Cardiac muscle cell (in vitro differentiated cells and primary cell): ENCODE measurements at places on chromosomes 7 and 10.

GRCh38 chr7:78510580-78511188 is 712.1 kb downstream of the PHTF2 start:
- peak; percentile 62 for DNase-seq

GRCh38 chr7:93427107-93427506 is 147.4 kb downstream of the CALCR start:
- DNase-seq, result no peak

GRCh38 chr10:126350216-126350992 is 37.9 kb downstream of the ADAM12 start:
- DNase-seq, result peak; percentile 74

DNA sequence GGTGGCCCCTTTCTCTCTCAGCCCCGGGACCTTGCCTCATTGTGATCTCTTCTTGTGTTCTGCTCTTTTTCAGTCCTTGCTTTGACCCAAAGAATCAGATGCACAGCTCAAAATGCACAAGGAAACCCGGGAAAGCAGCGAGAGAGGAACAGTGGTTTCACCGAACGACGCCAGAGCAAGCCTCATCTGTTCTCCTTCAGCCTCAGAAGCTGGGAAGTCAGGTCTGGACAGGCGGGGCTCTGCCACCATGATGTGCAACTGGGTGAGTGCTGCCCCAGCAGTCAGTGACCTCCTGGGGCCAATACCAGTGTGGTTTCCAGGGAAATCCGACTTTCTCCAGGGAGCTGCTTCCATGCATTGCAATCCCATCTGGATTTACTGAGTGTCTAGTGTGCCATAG is 133.4 kb downstream of the PRKCQ start:
- DNase-seq, result no peak

DNA sequence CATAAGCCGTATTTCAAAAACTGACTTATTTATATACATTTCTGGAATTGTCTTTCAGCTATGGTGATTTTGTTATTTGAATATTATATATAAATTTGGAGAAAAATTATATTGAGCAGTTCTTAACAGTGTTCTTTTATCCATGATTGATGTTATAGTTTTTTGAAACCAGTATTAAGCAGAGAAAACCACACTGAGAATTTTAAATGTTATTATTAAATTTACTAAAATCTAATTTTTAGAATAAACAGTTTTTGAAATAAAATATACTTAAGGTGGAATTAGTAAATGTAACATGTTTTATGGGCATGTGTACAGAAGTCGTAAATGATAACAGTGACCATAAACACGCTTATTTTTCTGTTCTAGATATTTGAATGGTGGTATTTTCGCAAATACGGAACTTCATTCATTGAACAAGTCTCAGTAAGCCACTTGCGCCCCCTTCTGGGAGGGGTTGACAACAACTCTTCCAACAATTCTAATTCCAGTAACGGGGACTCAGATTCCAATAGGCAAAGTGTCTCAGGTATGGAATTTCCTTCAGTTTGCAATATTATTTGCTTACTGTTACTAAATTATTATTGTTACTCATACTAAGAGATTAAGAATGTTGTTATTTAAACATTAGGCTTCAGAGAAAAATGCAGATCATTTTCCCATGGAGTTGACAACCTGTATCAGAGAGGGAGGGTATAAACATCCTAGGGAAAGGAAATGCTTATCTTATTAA is 166.1 kb downstream of the ST7 start:
- DNase-seq, result peak; percentile 84

DNA sequence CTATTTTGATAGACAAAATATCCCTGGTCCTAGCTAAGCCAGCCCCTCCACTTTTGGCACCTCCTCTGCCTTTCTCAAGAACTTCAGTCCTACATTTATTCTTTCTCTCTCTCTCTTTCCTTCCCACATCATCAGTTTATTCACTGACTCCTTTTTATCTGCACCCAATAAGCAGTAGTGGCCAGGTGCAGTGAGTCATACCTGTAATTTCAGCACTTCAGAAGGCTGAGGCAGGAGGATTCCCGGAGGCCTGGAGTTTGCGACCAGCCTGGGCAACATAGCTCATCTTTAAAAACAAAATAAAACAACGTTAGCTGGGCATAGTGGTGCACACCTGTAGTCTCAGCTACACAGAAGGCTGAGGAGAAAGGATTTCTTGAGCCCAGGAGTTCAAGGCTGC is 19.4 kb upstream of the NRP1 start:
- no peak for DNase-seq

DNA sequence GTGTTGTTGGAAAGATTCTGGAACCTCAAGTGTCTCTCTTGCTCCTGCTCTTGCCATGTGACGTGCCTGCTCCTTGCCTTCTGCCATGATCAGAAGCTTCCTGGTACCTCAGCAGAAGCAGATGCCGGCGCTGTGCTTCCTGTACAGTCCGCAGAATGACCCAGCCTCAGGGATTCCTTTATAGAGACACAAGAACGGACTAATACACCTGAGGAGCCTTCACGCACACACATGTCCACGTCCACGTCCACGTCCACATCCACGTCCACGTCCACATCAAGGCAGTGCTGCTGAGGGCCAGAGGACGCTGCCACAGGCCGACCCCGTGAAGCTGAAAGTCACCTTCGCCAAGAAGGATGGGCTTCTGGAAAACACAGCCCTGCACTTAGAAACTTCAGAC is 190.1 kb downstream of the MAD1L1 start:
- DNase-seq, result no peak

DNA sequence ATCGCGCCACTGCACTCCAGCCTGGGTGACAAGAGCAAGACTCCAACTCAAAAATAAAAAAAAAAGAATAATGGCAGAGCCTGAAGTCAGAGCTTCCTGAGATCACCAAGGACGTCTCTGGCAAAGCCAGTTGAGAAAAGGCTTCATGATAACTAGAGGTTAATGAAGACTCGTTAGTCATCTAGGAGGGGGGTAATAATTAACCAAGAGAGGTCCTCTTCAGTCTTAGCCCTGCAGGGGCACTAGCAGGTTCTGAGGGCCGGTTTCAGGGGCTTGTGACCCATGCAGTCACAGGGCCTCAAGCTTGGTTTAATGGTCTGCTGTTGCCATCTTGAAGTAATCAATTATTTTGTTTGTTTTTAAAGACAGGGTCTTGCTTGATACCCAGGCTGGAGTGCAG is 28.6 kb upstream of the PROSER2 start:
- no peak for DNase-seq

GRCh38 chr10:35778306-35778705 is 136.2 kb upstream of the FZD8 start:
- DNase-seq, result no peak

- peak; percentile 82 for DNase-seq
These were observed 635.7 kb upstream of the ANKRD30A start for GRCh38 chr10:36489611-36490228.

DNA sequence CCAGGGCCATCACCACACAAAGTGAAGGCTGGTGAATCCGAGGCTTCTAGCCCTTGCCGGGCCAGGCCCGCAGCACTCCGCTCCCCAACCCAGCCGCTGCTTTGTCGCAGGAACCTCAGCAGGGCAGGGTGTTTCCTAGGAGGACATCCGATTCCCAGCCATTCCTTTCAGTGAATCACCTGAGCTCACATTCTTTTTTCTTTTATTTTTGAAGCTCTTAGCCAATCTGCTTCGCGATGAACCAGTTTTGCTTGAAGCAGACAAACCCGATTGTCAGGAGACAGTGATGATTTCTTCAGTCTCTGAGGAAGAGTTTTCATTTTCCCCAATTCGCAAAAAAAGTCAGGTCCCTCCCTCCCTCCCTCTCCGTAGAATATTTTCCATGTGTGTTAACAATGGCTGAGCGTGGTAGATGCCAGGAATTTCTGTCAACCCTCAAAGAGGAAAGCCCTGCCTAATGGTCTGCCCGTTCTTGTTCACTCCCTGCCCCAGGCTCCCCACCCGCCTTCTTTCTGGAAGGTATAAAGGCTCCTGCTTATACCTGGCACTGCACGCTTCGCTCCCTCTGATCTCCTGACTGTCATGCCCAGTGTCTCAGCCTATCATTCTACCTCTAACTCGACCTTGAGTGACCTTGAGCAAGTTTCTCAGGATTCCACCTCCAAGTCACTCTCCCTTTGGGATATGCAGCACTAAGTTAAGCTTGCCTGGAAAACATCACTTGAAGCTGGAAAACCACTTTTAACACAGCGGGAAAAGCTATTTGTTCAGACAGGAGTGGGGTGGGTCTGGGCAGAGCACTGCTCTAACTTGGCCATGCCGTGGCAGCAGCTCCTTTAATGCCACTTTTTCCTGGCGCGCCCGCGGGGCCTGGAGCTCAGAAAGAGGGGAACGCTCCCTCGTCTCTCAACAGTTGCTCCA is 35.1 kb downstream of the EGFR start:
- no peak for DNase-seq

- DNase-seq, result no peak
These were observed 171.4 kb upstream of the PPP2R2D start for GRCh38 chr10:131729361-131729760.

DNA sequence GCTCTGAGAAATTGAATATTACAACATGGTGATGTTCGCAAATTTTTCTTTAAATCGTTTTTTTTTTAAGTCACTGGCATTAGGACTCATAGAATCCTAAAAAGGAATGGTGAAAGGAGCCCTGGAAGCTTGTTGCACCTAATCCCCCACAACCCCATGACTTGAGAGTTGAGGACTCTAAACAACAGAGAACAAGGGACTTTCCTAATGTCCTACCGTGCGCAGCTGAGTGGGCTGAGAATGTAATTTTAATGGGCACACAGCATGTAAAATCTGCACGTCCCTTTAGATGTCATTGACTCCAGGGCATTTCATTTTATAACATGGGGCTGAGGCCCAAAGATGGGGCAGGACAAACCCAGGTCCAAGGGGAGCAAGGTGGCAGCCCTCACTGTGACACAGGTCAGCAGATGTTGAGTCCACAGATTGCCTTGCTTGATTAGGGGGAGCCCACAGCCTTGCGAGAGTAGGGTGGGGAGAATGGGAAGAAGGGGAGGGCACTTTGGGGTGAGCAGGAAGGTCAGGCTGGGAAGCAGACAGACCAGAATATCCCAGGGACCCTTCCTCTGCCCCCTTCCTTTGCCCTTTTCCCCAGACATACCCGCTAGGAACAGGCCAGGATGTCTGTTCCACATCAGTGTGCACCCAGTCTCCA is 208.4 kb upstream of the ZMIZ1 start:
- no peak for DNase-seq

- no peak for DNase-seq
These were observed 183.2 kb downstream of the AUTS2 start for GRCh38 chr7:69781412-69781846.

DNA sequence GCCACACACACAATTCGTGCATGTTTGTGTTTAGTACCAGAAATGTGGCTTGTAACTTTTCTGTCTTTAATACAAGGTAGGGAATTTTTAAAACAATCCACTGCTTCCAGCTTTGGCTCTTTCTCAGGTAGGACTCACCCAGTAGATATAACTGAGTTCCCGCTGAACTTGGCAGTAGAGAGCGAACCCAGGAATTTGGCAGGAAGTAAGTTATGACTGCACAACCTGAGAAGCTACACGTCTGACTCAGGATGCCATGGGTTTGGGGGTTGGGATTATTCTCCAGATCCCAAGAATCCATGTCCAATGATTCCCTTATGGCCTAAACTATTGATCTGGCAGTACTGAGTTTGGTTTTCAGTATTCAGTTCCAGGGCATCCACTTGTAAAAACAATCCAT is 499.7 kb downstream of the CALN1 start:
- DNase-seq, result no peak

DNA sequence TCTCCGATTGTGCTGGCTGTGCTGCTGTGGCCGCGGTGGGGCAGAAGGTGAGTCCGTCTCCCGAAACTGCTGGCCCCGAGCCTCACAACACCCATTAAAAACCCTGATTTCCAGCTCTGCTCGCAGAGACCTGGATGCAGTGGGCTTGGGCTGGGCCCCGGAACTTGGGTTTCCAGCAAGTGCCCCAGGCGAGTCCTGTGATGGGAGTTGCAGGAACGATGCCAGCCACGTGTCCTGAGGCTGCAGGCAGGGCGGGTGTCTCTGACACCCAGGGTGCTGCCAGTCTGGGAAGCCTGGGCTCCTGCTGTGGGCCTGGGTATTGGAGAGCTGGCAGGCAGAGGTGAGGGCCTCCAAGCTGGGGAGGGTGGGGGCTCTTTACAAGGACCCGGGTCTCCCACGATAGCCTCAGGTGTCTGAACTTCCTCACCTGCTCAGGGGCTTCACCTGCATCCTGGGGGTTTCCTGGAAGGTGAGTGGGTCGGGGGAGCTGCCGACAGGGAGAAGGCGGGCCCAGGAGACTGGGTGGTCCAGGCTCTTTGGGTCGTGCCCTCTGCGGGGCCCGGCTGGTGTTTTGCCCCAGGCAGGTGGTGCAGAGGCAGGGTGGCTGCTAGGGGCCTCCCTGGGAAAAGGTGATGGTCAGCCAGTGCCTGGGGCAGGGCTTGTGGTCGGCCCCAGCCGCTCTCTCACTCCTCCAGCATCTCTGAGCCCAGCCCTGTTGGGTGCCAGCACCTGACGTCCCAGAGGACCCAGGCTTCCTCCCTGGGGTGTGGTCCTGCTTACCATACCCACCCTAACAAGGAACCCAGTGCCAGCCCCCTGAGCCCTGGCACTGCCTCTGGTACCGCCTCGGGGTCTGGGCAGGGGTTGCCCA is 180.3 kb downstream of the DNAJB6 start:
- no peak for DNase-seq

DNA sequence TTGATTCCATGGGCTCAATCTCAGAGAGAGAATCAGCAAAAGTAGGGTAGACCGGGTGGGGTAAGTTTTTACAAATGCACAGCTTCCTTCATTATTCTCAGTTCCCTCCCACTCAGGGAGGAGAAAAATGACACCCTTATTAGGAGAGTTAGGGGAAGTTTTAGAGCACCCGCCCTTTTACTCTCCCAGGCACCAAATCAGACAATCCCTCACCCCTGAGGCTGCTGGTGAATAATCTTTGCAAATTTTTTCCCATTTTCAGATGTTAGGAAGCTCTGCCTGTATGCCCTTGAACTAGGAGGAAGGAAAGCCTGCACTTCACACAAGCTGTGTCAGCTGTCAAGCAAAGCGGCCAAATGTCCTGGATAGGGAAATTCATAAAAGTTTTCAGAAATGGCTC is 834.9 kb downstream of the GRID1 start:
- no peak for DNase-seq

GRCh38 chr7:21829731-21830130 is 116.0 kb downstream of the CDCA7L start:
- no peak for DNase-seq

GRCh38 chr7:103446049-103446520 is at the start of gene SLC26A5:
Gene SLC26A5, minus strand, starts transcription at chr7:103446207. Its CDS starts 24,693 bp downstream, at chr7:103421514.
- DNase-seq, result peak; percentile 75

GRCh38 chr10:49115796-49116508 is 630 bp upstream of the VSTM4 start:
- no peak for DNase-seq

GRCh38 chr10:97582169-97582568 is 2.0 kb upstream of the HOGA1 start:
- no peak for DNase-seq

- DNase-seq, result no peak
These were observed 402.9 kb downstream of the MAGI2 start for GRCh38 chr7:79050603-79051002.

GRCh38 chr7:138875794-138876193 is 77.8 kb upstream of the ATP6V0A4 start:
- no peak for DNase-seq

DNA sequence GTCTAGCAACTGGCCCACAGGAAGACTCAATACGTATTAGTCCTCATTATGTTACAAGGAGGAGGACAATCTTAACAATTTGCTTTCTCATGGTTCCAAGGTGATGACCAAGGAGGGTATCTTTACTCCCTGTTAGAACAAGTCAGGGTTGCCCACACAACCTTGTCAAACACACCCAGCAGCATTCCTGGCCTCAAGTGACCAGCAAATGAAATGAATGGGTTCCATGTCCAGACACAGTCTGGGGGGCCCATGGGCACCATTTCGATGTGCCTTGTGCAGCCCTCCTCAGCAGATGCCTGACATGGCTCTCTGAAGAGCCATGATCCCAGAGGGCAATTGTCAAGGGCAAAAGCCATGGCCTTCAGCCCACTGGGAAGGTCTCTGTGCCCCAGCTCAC is 40.8 kb downstream of the ANXA8 start:
- DNase-seq, result no peak
